ENCODE measurements at places on chromosomes 11 and 22.
A peak's percentile ranks its signal among the peaks of the same experiment; 100 is the strongest.

GRCh38 chr11:80779905-80780605, 1339.2 kb upstream of the TENM4 start:
- no peak for DNase-seq

DNA sequence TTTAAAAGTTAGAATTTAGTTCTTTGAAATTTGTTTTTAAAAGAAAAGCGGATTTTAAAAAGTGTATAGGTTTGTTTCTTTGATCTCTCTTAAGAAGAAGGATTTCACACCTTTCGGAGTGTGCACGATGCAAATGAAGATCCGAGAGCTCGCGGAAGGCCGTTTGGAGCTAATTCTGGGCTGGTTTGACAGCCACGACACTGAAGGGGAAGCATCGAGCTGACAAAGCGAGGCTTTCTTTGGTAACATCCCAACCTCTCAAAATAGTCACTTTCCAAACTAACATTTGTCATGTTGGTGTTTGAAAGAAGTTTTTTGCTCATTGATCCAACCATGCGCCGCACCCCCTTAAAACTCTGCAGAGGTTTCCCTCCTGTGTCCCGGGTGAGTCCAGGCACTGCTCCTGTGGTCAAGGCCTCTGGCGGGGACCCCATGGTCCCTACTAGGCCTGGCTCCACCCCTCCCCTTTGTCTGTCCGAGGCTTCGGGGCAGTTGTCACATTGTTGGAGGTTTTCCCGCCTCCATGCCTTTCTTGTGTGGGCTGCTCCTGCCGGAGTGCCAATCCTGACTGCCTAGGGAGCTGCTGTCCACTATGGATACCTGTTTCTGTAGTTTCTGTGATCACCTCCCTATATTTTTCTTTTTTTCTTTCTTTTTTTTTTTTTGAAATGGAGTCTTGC, 39.7 kb downstream of the MPPED1 start:
- DNase-seq: no peak

DNA sequence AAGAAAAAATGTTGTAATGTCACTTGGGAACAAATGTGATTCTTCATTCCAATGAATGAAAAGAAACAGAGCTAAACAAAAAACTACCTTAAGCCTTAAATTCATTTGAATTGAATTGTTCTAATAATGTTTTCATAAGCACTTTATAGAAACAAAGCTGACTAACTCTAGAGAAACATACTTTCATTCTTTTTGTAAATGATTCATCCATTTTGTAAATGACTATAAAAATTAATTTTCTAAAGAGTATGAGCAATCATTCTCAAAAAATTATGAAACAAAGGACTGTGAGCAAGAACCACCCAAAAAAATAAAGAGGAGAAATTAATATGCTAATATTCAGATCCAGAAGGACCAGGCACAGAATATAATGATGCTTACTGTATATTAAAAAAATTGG, 986.5 kb upstream of the CHORDC1 start:
- DNase-seq: no peak

DNA sequence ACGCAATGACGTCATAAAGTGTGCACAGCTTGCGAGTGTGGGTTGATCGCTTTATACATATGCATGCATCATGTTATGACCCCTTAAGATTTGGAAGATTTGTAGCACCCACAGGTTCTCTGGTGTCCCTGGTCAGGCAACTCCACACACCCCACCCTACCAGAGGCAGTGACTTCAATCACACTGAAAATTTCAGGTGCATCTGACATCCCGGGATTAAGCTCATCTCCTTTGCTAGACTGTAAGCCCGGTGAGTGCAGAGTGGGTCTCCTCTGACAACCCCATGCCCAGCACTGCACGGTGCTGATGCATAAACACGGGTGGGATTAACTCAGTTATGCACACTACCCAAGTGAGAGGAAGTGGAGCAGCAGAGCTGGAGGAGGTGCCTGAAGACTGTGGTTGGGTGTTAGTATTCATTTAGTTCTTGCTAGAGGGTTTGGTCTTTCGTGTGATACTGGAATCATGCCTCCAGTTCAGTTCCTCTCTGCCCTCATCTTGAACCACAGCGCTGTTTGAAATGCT, 6.5 kb downstream of the ARSA start:
- DNase-seq: no peak

- DNase-seq: no peak
Observed at GRCh38 chr11:2752923-2753322, 53.1 kb upstream of the KCNQ1OT1 start.

- no peak for DNase-seq
Observed at GRCh38 chr22:48112687-48113521, 1350.5 kb downstream of the TBC1D22A start.

GRCh38 chr11:120174866-120175265, 36.0 kb upstream of the OAF start:
- no peak for DNase-seq

- no peak for DNase-seq
Observed at GRCh38 chr22:48098921-48099245, 1336.4 kb downstream of the TBC1D22A start.

- peak; percentile 58 for DNase-seq
Observed at GRCh38 chr11:58573451-58574104, 2.1 kb downstream of the LPXN start.

GRCh38 chr22:31346255-31346732, at the start of gene PATZ1:
Gene PATZ1 (minus strand): TSS chr22:31346346. CDS start chr22:31345602, 744 bp downstream.
- DNase-seq: no peak

DNA sequence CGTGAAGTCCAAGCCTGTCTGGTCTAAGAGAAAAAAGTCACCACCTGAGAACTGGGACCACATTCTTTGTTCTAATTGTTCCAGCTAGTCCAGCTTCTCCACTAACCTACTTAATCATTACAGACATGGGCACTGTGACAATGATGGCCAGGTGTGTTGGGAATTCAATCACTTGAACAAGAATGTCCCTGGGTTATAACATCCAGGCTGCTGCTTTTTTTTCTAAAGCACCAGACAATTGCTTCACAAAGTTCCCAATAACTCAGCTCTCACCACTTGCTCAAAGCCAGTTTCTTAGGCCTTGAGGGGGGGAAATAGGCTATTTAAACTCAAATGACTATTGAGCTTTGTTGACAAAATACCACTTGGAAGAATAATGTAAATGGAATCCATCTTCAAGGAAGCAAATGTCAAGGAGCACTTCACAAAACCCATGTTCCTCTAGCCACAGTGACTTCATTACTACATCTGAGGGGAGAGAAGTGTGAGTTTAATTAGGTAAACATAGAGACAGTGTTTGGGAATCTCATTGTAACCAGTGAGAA, 80.3 kb downstream of the ME3 start:
- peak; percentile 34 for DNase-seq

- peak; percentile 79 for DNase-seq
Observed at GRCh38 chr22:32469799-32470212, 4.8 kb upstream of the FBXO7 start.

- DNase-seq: no peak
Observed at GRCh38 chr11:96785073-96785472, 395.3 kb downstream of the JRKL start.

- DNase-seq: no peak
Observed at GRCh38 chr11:8082391-8083087, 1.5 kb downstream of the TUB start.

DNA sequence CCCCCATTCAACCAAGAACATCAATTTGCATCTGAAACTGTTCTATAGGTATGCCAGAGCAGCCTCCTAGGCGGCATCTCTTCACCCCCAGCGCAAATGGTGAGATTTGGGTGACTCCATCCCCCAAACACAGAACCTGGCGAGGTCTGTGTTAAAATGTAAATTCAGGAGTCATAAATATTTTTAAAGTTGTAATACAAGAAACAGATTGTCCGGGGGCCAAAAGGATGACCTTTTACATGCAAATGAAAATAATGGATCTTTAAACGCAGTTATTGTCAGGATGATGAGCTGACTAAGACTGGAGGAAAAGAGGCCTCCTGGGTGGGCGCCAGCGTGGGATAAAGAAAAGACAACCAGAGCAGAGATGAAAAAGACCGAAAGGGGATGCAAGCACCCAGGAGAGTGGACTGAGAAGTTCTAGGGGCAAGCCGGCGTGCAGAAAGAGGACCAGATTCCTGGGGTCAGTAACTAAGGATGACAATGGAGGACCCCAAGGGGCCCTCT, 16.0 kb upstream of the ADA2 start:
- no peak for DNase-seq

DNA sequence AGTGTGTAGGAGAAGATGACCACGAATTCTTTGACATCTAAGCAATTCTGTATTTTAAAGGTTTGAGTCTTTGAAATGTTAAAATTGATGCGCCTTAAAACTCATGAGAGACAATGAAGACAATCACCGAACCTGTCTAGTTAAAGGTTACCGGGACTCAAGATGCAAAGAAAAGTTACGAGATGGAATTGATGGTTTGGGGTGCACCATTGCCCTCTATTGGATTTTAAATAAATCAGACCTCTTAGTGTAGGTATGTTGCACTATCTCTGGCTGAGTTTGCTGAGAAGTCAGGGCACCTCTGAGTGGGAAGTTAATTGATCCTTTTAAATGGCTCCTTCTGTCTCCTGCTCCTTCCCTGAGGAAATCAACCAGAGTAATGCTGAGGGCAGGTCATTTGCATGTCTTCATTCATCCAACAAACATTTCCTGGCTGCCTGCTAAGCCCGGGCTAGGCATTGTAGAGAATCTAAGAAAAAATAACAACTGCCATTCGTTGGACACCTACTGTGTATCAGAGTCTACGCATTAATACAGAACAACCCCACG, 19.4 kb upstream of the TMA7B start:
- DNase-seq: no peak

DNA sequence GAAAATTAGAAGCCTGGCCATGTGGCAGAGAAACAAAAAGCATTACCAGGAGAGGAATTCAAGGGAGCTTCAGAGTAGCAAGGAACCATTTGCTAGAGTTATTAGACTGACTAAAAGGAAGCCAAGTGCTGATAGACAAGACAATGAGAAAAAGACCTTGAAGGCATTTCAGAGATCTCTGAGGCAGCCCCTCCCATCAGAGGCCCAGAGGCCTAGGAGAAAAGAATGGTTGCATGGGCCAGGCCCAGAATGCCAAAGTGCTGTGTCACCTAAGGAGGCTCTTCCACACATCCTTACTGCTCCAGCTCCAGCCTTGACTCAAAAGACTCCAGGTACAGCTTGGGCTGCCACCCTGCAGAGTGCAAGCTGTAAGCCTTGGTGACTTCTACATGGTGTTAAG, 61.8 kb upstream of the POU2AF2 start:
- DNase-seq: peak; percentile 27

DNA sequence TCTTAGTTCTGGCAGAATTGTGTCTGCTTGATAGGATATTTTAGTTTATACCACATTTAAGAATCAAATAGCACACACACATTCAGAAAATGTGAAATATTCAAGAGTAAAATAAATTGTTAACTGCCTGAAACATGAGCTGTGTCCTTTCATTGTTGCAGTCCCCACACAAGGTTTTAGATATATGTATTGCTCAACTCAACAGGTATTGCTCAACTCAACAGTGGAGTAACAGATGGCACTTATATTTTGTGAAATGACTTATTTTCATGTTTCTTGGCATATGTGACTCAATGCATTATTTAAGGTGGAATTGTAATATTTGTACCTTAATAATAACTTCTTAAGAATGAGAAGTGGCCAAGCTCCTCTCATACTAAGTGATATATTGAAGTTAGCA, 760.3 kb downstream of the CNTN5 start:
- DNase-seq: no peak

DNA sequence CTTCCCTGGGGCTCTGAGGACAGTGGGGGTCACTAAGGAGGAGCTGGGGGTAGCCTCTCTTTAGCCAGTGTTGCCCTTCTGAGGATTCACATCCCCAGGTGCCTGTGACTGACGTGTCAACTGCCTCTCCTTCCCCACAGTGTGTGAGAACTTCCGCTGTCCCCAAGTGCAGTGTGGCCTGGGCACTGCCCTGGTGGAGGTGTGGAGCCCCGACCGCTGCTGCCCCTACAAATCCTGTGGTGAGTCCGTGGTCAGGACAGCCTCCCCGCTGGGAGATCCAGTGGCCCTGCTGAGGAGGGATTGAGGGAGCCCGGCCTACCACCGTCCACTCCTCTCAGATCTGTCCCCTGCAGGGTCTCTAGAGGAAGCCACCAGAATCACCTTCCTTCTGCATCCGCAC, 81.1 kb upstream of the MYOD1 start:
- DNase-seq: no peak

- no peak for DNase-seq
Observed at GRCh38 chr11:126810776-126811175, 189.8 kb downstream of the KIRREL3 start.

GRCh38 chr11:134037046-134037908, 31.6 kb upstream of the JAM3 start:
- DNase-seq: peak; percentile 42

GRCh38 chr11:119673052-119673758, 55.8 kb downstream of the NECTIN1 start:
- DNase-seq: no peak

DNA sequence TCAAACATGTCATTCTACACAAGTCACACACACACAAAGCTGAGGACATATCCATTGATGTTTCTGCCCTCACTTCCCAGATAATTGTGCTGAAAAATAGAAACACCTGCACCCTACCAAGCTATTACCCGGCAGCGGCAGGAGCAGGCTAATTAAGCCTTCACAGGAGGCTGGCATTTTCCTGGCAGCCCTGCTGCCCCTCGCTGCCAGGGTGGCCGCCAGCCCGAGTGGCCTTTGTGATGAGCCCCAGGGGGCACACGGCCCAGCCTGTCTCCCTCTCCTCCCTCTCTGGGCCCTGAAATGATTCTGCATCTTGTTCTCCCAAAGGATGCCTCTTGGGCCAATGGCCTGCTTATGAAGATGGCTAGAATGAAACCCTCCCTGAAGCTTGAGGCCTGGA, 76.2 kb upstream of the TP53I11 start:
- DNase-seq: no peak

GRCh38 chr11:15882876-15883454, 473.4 kb downstream of the SOX6 start:
- no peak for DNase-seq

DNA sequence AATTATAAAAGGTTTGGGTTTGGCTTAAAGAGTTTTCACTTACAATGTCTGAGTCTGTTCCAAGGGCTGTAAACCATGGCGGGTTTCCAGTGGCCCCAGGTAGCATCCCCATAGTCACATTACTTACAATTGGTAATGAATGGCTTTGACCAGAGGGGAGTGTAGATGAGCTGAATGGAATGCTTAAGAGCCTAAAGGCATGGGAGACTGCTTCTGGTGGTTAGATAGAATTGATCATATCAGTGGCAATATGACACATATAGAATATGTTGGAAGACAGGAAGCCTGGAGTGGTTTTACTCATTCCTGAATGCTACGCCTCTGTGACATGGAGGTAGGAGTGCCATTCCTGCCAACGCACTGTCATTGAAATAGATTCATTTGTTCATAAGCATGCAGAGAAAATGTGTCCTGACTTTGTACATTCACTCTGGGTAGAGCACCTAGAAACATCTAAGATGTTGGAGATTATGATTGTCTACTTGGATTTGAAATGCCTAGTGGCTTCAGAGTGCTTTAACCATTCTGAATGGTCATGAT, 183.3 kb downstream of the BLID start:
- DNase-seq: no peak
